ENCODE measurements at places on chromosomes 6 and 20. TPM values are rescaled to one million over a fixed set of nuclear protein-coding genes. Genes with fewer than 3 reads are reported as not detected.

The SLC17A2 gene
- total RNA-seq = not detected

- no peaks in the 10 kb centered on the region for H3K36me3 ChIP-seq
- DNase-seq = no peak
- H3K27me3 ChIP-seq = no peaks in the 10 kb centered on the region
- no peak overlapping the region for H3K4me3 ChIP-seq
These were observed 85.2 kb downstream of the KIF16B start for GRCh38 chr20:16488086-16488485.

The MPIG6B gene
- not detected for total RNA-seq

DNA sequence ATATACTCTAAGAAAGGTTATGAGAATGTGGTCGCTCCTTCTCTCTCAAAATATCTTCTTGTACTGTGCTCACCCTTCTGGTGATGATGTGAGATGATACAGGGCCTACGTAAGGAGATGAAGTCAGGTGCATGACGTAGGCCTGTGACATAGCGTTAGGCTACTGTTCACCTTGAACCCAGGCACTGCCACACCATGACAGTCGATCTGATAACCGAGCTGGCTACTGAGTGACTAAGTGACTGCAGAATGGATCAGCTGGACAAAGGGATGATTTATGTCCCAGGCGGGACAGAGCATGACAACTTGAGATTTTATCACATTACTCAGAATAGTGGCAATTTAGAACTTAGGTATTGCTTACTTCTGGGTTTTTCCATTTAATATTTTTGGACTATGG is 11.2 kb downstream of the SLC24A3 start:
- peaks cover 3% of the 10 kb centered on the region for H3K27me3 ChIP-seq
- DNase-seq = no peak
- no peaks in the 10 kb centered on the region for H3K4me1 ChIP-seq
- H3K36me3 ChIP-seq = no peaks in the 10 kb centered on the region

- no peaks in the 10 kb centered on the region for H3K4me1 ChIP-seq
- no peaks in the 10 kb centered on the region for H3K36me3 ChIP-seq
These were observed 41.8 kb upstream of the GABRR1 start for GRCh38 chr6:89258912-89259311.

The SUMO4 gene
- total RNA-seq = 1.1 TPM

The DDO gene
- total RNA-seq = 0.39 TPM

DNA sequence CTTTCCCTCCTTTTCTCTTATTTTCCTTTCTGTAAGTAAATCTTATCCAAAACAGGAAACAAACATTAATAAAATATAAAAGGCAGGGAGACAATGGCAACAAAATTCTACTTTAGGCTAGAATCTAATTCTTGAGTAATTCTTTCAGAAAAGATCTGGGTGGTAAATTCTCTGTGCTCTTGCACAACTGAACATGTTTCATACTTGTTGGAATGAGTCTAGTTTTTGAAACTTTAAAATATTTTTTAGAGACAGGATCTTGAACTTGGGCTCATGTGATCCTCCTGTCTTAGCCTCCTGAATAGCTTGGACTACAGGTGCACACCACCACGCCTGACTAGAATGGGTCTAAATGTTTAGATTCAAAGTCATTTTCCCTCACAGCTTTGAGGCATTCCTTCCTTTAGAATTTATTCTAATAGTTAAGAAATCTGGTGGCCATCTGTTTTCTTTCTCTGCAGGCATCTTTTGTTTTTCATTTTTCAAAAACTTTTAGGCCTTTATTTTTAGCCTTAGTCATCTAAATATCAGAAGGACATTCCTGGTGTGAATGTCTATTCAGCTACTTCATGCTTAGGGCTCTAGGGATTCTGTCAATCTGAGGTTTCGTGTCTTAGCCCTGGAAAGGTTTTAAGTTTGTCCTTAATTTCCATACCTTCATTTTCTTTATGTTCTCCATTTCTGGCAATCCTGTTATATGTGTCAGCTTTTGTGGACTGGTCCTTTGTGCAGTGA is 76.5 kb downstream of the CDKAL1 start:
- H3K27me3 ChIP-seq = no peaks in the 10 kb centered on the region
- no peak overlapping the region for H3K4me3 ChIP-seq
- H3K27ac ChIP-seq = no peak overlapping the region
- H3K36me3 ChIP-seq = no peaks in the 10 kb centered on the region
- H3K4me1 ChIP-seq = no peaks in the 10 kb centered on the region

The CD24 gene
- 57.4 TPM for total RNA-seq

The TFAP2A gene
- 83.9 TPM for total RNA-seq

DNA sequence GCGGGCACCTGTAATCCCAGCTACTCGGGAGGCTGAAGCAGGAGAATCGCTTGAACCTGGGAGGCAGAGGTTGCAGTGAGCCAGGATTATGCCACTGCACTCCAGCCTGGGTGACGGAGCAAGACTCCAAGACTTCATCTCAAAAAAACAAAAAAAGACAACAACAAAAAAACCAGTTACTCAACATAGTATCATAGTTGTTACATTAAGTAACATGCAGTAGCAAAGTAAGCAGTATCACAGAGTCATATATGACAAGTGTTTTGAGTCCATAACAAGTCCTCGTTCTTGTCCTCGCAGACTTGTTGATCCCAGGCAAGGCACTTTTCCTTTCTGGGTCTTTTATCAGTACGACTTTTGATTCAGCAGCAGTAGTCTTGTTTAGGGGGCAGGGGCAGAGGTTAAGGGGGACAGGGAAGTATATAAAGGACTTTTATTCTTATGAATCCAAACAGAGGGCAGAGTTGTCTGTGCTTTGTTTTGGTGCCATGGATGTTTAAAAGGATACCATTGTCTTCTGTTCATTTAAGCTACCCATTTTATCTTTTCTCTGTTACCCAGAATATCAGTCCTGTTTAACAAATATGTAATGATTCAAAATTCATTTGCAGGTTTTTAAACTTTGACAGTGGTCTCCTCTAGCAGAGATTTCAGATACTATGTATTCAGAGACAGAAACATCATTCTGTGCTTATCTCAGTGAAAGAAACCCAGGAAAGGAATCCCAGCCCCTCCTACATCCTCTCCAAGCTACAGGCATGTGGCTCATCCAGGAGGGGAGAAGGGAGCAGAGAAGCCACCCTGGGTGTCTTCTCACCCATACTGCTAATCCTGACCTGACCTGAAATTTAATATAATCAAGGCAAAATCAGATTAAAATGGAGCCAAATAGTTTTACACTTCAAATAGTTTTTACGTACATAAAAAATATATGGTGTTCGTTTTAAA is 137.9 kb upstream of the EDN1 start:
- no peaks in the 10 kb centered on the region for H3K36me3 ChIP-seq
- H3K27ac ChIP-seq = no peak overlapping the region
- H3K4me1 ChIP-seq = peaks cover 24% of the 10 kb centered on the region
- H3K4me3 ChIP-seq = no peak overlapping the region

DNA sequence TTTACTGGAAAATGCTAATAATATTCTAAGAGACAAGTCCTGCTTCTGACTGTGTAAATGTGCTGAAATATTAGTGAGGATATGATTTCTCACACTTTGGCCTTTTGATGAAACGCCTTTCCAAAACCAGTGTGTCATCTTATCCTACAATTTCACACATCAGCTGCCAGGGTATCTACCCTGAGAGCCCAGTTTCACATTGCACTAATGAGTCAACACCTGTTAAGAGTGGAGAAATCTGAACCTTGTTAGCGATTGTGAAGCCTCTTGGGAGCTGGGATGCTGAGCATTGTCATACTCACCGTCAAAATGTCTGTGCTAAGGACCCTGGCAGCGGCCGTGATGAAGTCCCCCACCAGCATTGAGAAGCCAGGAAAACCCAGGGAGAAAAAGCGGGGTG is 166.0 kb downstream of the RALGAPA2 start:
- no peaks in the 10 kb centered on the region for H3K4me1 ChIP-seq
- no peaks in the 10 kb centered on the region for H3K27me3 ChIP-seq
- no peak overlapping the region for H3K4me3 ChIP-seq
- no peak overlapping the region for H3K27ac ChIP-seq
- no peak for DNase-seq
- no peaks in the 10 kb centered on the region for H3K36me3 ChIP-seq

DNA sequence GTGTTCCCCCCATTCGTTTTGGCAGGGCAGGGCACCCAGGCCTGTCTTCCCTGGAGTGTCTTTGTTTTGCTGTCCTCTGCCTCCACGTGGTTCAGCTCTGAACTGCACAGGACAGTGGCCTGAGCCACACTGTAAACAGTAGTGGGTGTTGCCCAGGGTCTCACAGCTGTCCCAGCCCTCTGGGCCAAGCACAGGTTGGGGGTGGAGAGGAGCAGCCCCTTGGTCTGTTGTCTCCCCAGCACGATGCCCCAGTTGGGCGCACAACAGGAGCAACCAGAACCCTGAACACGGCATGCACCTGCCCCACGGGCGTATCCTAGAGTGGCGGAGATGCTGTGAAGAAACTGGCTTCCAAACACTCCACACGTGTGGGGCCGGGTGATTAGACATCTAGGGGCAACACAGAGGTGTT is 14.4 kb downstream of the CCDC167 start:
- H3K27me3 ChIP-seq = no peaks in the 10 kb centered on the region
- H3K4me1 ChIP-seq = peaks cover 27% of the 10 kb centered on the region
- H3K4me3 ChIP-seq = no peak overlapping the region
- DNase-seq = no peak
- H3K36me3 ChIP-seq = no peaks in the 10 kb centered on the region

- peak overlapping the region; percentile 74 for H3K27ac ChIP-seq
- H3K36me3 ChIP-seq = no peaks in the 10 kb centered on the region
- H3K4me3 ChIP-seq = no peak overlapping the region
- H3K4me1 ChIP-seq = peaks cover 3% of the 10 kb centered on the region
These were observed 1143.9 kb upstream of the GJE1 start for GRCh38 chr6:140988780-140989179.

DNA sequence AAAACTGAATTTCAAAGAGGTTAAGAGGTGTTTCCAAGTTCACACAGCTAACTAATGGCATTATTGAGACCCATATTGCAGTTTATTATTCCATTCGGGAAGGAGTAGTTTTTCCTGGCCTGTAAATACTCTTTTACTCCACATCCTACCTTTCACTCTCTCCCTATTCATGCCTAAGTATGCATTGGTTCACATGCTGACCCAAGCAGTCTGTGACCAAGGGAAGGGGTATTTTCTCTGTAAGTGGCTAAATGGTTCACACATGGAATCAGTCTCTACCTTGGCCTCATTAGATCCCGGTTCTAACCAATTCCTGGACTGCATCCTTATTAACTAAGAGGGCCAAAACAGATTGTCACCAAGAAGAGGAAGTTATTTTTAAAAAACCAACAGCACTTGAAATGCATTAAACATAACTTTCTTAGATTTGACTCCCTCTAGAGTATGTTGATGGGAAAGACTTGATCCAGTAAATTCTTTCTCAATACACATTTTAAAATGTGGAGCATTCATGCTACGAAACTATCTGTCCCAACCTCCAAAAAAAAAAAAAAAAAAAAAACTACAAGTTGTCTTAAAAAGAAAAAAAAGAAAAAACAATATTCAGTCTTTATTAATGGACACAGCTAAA is 17.8 kb upstream of the RSPO3 start:
- no peak overlapping the region for H3K4me3 ChIP-seq
- no peaks in the 10 kb centered on the region for H3K4me1 ChIP-seq
- H3K36me3 ChIP-seq = no peaks in the 10 kb centered on the region
- H3K27me3 ChIP-seq = peaks cover 2% of the 10 kb centered on the region
- DNase-seq = no peak

- H3K36me3 ChIP-seq = no peaks in the 10 kb centered on the region
- no peaks in the 10 kb centered on the region for H3K27me3 ChIP-seq
- no peak overlapping the region for H3K27ac ChIP-seq
- DNase-seq = no peak
- no peak overlapping the region for H3K4me3 ChIP-seq
These were observed 280.9 kb downstream of the CDH26 start for GRCh38 chr20:60238992-60239660.

- H3K27ac ChIP-seq = no peak overlapping the region
- H3K4me1 ChIP-seq = no peaks in the 10 kb centered on the region
- no peaks in the 10 kb centered on the region for H3K27me3 ChIP-seq
- DNase-seq = no peak
- H3K36me3 ChIP-seq = no peaks in the 10 kb centered on the region
These were observed 71.2 kb downstream of the COL19A1 start for GRCh38 chr6:69937402-69938136.

Measured in Panc1 (cell line).